Effector memory CD8-positive, alpha-beta T cell (primary cell): ENCODE measurements at places on chromosomes 16 and 17.

GRCh38 chr16:57884655-57885133 lies 82.4 kb upstream of the KIFC3 start:
- peaks cover 4% of the 10 kb centered on the region for H3K36me3 ChIP-seq
- H3K27ac ChIP-seq: no peak overlapping the region
- H3K27me3 ChIP-seq: peaks cover 30% of the 10 kb centered on the region
- no peak overlapping the region for H3K4me3 ChIP-seq
- no peak for DNase-seq

- H3K36me3 ChIP-seq: no peaks in the 10 kb centered on the region
- no peaks in the 10 kb centered on the region for H3K27me3 ChIP-seq
- no peak overlapping the region for H3K27ac ChIP-seq
- no peak for DNase-seq
- no peak overlapping the region for H3K4me3 ChIP-seq
These were observed 45.3 kb downstream of the TOM1L2 start for GRCh38 chr17:17926840-17927449.

GRCh38 chr16:13335879-13336278 lies 434.5 kb downstream of the SHISA9 start:
- no peaks in the 10 kb centered on the region for H3K36me3 ChIP-seq
- H3K27me3 ChIP-seq: no peaks in the 10 kb centered on the region
- H3K4me1 ChIP-seq: no peaks in the 10 kb centered on the region
- H3K4me3 ChIP-seq: no peak overlapping the region
- no peak for DNase-seq

DNA sequence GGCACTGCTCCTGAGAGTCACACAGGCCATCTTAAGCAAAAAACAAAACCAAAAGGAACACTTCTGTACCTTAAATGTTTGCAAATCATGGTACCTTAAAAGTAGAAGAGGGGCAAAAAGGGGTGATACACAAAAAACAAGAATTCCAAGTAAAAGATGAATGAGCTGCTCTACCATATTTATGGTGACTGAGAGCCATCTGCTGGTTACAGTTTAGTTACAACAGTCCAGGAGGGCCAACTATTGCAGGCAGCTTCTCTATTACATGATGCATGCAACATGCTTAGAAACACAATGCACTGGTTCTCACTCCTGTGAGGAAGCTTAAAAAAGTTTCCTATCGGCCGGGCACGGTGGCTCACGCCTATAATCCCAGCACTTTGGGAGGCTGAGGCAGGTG lies 53.5 kb downstream of the STX8 start:
- no peaks in the 10 kb centered on the region for H3K27me3 ChIP-seq
- H3K4me3 ChIP-seq: no peak overlapping the region
- peaks cover 20% of the 10 kb centered on the region for H3K4me1 ChIP-seq

- no peaks in the 10 kb centered on the region for H3K4me1 ChIP-seq
- no peaks in the 10 kb centered on the region for H3K36me3 ChIP-seq
- DNase-seq: no peak
These were observed 348.6 kb upstream of the ZFHX3 start for GRCh38 chr16:73396556-73396955.
